Caco-2 (cell line): ENCODE measurements at places on chromosomes 6 and 20.

DNA sequence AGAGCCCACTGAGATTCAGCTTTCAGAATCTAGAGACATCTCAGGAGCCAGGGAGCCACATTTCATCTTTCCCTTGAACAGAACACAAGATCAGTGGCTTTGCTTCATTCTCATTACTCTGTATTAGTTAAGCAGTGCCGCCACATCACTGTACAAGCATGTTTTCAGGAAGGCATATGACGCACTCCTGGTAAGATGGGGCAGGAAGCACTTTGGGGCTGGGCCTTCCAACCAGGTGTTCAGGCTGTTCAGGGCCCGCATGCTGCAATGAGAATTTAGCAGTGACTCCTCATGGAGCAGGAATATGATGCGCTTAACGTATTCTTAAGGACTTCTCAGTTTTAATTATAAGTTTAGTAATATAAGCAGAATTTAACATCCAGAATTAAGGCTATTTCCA is 29.7 kb upstream of the GNRH2 start:
- DNase-seq: no peak

GRCh38 chr6:44630125-44631028 is 242.9 kb downstream of the CDC5L start:
- peak; percentile 60 for DNase-seq

- no peak for DNase-seq
These were observed 88.2 kb upstream of the BHLHE23 start for GRCh38 chr20:63094767-63095499.

DNA sequence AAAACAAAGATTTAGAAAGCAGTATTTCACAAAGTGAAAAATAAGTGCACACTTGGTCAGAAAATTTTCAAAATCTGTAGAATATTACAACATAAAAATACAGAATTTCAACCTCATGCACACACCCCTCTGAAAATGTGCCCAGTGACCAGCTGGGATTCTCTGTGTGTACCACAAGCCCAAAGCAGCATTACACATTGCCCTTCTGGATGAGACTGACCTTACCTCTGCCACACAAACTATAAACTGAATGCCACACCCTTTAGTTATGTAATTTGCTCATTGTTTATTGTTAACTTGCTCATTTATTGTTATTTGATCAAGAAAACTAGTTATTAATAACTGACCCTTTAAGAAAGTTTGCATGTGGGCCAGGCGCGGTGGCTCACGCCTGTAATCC is 303.0 kb downstream of the FOXC1 start:
- no peak for DNase-seq

DNA sequence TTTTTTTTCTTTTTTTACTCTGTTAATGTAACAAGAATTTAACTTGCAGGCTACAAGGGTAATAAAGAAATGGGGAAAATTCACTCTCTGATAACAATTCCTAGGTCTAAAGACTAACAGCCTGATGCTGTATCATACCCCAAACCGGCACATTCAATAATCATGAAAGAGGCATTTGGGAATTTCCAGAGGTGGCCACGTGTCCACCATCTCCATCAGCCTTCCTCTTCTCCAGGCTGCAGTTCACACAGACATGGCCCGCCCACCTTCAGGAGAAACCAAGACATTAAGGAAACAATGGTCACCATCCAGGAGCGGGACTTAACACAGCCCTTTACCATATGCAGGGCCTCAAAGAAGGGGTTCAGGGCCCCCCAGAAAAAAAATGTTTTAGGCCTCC is 44.8 kb downstream of the PDE10A start:
- DNase-seq: no peak

GRCh38 chr6:106886922-106887797 is 87.4 kb downstream of the CD24 start:
- peak; percentile 35 for DNase-seq

- DNase-seq: no peak
These were observed 16.6 kb upstream of the CCDC167 start for GRCh38 chr6:37516076-37516919.

- peak; percentile 94 for DNase-seq
These were observed 205.9 kb downstream of the ZMYND8 start for GRCh38 chr20:47150403-47151152.

- DNase-seq: no peak
These were observed 16.4 kb upstream of the TAGAP start for GRCh38 chr6:159061146-159061545.

- DNase-seq: no peak
These were observed 5.0 kb downstream of the FOXP4 start for GRCh38 chr6:41551086-41551700.

DNA sequence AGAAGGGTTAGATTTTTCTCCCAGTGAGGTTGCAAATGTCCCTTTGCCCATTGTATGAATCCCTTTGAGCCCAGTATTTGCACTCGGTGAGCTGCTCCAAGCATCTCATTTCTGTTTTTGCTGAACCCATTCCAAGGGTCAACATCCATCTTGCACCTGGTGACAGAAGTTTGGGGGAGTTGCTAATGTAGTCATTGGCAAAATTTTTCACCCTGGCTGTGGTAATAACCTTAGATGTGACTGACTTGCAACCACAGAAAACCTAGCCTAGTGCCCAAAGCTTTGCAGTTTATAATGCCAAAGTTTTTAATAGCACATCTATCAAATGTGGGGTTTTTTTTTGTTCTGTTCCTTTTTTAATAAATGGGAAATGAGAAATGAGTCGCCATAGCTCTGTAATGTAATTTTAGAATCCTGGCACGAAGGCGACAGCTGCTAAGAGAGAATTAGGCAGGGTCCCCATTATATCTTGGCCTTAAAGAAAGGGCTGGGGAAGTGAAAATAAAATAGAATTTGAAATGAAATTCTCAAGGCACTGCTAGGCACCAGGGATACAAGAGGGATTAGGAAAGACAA is 682.8 kb downstream of the KIF16B start:
- DNase-seq: no peak

DNA sequence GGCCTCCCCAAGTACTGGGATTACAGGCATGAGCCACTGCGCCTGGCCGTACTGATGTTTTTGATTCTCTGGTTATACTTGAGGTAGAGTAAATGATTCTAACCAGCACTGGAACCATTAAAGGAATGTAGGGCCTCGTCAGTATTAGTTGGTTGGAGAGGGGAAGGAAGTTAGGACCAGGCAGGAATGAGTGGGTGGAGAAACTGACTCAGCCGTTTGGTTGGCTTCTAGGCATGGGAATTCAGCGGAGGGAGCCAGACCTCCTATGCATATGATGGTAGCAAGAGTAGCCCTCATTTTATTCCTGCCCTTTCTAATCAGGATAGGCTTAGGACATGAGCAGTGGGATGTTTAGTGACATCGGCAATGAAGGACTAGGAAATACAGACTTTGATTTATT is 19.0 kb upstream of the SERINC3 start:
- no peak for DNase-seq

DNA sequence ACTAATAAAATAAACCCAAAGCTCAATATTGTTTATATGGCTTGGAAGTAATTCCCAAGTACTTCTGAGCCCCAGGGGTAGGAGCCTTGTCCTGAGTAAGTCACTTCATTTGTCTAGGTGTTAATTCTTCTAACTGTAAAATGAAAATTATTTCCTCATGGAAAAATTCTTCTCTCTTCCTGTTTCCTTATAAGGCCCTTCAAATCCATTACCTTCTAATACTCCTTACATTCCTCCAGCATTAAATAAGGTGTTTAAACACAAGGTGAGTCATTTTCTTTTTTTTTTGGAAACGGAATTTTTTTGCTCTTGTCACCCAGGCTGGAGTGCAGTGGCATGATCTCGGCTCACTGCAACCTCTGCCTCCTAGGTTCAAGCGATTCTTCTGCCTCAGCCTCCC is 41.9 kb downstream of the PRR18 start:
- DNase-seq: no peak

- DNase-seq: no peak
These were observed 349.8 kb downstream of the PRKN start for GRCh38 chr6:162377735-162378134.

DNA sequence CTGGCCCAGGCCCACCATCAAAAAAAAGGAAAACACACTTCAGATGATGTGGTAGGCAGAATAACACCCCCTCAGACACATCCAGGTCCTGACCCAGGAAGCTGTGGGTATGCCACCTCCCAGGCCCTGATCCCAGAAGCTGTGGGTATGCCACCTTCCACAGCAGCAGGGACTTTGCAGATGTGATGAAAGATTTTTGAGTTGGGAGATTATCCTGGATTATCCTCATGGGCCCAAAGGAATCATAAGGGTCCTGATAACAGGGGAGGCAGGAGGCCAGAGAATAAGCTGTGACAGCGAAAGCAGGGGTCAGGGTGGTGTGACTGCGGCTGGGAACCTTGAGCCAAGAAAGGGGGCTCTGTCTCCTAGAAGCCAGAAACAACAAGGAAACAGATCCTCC is 55.0 kb downstream of the BMP7 start:
- no peak for DNase-seq

GRCh38 chr6:35305117-35305516 is 7.5 kb downstream of the DEF6 start:
- no peak for DNase-seq

GRCh38 chr20:48015141-48015910 is 230.0 kb upstream of the SULF2 start:
- DNase-seq: no peak

- DNase-seq: no peak
These were observed 76.7 kb downstream of the FOXC1 start for GRCh38 chr6:1686117-1687098.

- DNase-seq: no peak
These were observed 27.0 kb downstream of the PSMG4 start for GRCh38 chr6:3285732-3286131.

- no peak for DNase-seq
These were observed 57.7 kb downstream of the ADNP start for GRCh38 chr20:50873585-50873984.

- DNase-seq: no peak
These were observed 33.2 kb upstream of the NCOA3 start for GRCh38 chr20:47468290-47469050.

GRCh38 chr6:125207956-125208355 is 54.4 kb downstream of the TPD52L1 start:
- no peak for DNase-seq

GRCh38 chr20:41031243-41031619 is 2.6 kb downstream of the TOP1 start:
- no peak for DNase-seq

DNA sequence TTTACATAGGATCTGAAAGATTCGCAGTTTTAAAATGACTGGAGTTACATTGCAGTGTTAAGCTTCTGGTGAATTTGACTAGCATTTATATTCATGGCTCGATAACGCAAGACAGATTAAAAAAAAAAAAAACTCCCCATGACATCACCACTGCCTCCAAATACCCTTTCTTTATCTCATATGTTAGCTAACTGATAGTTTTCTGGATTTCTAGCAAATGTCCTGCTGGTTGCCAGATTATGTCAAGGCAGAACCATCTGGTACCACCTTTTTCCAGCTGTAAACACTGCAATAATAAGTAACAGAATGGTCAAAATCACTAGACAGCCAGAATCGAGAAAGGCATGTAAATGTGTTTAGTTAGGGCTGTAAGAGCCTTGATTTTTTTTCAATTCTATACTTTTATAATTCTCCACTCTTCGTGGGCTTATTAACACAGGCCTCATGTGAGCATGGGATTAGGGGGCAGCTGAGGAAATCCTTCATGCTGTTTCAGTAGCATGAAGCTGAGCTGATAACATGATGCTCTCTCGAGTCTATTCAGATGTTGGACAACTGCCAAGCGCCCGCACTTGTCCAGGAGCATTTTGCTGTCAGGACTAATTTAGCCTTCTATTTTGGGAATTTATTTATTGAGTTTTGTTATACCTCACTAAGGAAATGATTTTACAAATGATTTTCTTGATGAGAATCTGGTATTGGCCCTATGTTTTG is 166.0 kb upstream of the SCGN start:
- DNase-seq: no peak

DNA sequence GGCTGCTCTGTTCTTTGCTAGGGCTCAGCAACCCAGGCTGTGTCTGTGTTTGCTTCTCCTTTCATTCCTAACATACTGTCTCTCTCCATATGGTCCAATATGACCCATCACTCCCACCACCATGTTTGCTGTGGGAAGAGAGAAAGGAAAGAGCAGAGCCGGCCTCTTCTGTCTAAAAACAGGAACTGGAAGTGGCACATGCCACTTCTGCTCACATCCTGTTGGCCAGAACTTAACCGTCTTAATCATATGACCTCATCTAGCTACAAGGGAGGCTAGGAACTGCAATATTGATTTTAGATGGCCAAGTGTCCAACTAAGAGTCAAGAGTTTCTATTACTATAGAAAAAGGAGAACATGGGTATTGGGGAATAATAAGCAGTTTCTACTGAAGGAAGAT is 212.5 kb upstream of the CHD6 start:
- no peak for DNase-seq

GRCh38 chr20:44438782-44439181 is 36.9 kb upstream of the TTPAL start:
- DNase-seq: no peak

DNA sequence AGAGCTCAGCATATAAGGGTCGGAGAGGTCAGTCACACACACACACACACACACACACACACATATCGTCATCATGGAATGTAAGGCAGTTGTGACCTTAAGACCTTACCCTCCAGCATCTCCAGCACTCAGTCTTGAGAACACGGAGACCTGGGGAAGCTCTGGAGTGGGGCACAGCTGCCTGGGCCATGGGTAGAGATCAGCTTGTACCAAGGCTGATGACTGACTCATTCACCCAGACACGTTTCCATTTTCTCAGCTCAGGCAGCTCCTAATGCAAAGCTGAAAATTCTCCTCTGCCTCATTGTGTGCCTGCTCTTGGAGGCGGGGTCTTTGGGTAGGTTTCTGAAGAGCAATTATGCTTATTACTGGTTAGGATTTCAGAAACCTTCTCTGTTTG is 38.3 kb upstream of the PDYN start:
- DNase-seq: no peak

DNA sequence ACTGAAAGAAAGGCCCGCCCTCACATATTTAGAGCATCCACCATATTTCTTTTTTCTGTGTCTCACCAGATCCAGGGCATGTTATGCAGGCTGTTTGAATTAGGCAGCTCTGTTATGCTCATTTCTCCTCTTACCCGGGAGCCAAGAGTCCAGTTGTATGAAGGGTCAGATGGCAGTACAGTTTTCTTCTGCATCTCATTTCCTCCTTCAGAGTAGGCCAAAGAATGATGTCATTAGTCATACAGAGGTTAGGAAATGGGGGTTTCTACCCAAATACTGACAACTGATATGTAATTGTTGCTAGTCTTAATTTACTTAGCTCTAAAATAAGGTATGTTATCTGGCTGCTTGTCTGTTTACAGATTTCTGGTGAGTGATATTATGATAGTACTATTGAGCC is 130.8 kb downstream of the SOBP start:
- no peak for DNase-seq

DNA sequence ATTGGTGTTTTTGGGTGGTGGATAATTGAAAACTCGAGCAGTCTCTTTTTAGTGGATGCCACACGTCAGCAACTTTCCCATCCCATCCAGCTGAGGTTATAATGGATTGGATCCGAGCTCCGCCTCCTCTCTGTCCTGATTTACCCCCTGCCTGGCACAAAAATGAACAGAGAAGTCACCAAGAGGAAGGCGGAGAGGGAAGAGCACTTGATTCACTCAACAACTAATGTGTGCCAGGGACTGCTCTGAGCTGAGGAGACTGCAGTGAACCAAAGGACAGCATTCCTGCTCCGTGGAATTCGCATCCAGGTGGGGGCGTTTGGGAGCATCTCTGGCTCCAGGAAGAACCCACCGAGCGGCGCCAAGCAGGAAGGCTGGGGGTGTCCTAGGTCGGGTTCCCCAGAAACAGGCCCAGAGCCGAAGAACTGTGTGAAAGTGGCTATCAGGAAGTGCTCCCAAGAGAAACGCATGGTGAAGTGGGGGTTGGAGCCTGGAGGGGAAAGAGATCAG is 95.8 kb upstream of the NAA20 start:
- DNase-seq: no peak
